ENCODE measurements at places on chromosomes 1 and 21.

DNA sequence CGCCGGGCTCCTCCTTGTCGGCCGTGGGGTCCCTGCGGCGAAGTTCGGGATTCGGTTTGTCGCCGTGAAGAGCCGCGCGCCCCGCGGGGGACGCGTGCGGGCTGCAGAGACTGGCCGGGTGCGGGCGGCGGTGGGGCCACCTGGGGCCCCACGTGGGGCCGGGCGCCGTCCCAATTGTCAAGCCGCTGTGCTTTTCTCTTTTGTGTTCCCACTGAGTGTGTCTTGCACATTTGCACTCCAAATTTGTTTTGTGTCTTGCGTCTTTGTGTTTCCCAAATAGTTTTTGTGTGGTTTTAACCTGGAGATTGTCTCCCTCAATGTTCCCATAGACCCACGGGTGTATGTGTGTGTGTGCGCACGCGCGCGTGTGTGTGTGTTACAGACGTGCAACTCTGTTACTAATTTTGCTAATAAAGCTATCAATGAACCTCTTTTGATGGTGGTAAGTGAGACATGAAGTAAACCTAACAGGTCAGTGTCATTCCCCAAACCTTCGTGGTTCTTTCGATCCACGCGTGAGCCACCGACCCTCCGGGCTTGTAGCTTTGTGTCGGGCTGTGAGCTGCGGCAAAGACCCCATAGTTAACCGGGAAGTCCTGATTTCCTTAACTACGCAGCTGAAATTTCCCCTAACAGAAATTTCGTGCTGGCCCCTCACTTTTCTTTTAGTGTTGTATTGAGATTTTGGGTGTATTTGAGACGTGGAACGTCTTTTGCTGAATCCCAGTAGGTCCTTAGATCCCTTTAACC, 708 bp downstream of the PRDM2 start:
- DNase-seq: peak; percentile 26

DNA sequence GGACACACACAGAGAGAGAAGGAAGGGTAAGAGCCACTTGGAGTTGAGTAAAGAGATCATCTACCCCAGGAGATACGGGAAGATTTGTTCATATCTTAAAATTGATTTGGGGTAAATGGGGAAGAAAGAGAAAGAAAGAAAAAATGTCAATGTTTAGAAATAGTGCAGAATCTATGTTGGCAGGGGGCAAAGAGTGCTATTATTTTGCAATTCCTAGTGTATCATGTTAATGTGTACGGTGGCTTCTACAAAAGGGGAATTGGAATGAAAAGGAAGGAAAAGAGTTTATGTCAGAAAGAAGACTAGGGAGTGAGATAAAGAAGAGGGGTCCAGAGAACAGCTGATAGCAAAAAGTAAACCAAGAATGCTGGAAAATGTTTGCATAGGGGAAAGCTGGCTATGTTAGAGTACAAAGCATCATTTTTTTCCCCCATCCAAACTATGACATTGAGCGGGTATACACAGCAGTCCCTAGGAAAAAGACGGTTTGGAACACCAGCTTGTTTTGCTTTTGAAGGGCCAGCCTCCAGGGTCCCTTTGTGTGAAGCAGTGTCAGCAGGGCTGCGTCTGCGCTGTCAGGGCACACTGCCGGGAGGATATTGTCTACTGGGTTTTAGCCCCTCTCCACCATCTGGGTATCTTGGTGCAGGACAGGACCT, 10.8 kb downstream of the LRRC8D start:
- DNase-seq: no peak

DNA sequence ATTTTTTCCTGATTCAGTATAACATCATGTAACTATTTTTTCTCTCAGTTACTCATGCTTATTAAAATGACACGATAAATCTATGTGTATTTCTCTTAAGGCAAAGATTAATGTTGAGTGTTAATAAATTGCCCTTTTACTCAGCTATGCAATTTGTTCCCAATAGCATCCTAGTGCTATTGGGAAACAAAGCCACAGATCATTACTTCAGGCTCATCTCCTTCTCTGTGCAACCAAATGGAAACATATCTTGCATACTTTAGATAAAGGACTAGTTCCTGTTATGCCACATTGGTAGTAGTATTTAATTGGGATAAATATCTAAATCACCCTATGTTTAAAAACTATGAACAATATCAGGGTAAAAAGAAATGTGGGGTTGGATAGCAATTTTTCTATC, 106.2 kb downstream of the PLPPR4 start:
- DNase-seq: no peak

DNA sequence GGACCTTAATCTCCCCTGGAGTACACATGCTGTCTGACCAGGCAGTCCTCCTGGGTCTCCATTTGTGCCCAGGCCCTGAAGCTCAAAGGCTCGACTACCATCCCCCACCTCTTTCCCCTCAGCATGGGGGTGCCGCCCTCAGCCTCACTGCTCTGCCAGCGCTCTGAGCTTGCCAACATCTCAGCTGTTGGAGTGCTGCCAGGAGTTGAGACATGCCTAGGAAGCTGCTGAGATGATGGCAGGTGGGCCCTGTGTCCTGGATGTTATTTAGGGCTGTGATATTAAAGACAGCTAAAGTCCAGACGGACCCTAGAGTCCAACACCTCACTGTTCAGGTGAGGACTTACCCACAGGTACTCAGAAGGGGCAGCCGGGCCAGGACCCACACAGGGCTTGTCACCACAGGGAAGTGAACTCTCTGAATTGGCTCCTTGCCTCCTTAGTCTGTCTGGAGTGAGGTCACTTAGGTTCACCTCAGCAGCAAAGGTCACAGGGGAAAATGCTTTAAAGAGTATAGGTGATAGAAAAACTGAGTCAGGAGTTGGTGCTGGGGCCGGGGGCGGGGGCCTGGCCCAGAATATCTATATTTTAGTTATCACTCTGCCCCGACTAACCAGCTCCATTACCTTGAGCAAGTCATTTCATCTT, 19.7 kb upstream of the KCNC4 start:
- DNase-seq: no peak

GRCh38 chr1:160625321-160625720, 21.5 kb downstream of the SLAMF1 start:
- no peak for DNase-seq

- no peak for DNase-seq
These were observed 91.9 kb upstream of the SLC25A33 start for GRCh38 chr1:9447215-9447960.

GRCh38 chr1:154578058-154578418, 10.5 kb downstream of the CHRNB2 start:
- no peak for DNase-seq

DNA sequence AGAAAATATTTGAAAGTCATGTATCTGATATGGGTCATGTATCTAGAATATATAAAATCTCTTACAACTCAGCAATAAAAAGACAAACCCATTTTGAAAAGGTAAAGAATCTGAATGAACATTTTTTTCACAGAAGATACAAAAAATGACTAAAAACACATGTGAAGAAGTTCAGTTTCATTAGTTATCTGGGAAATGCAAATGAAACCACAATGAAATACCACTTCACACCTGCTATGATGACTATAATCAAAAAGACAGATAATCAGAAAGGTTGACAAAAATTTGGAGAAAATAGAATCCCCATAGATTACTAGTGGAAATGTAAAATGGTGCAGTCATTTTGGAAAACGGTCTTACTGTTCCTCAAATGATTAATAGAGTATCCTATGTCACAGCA, 631.0 kb downstream of the MRPL39 start:
- no peak for DNase-seq

DNA sequence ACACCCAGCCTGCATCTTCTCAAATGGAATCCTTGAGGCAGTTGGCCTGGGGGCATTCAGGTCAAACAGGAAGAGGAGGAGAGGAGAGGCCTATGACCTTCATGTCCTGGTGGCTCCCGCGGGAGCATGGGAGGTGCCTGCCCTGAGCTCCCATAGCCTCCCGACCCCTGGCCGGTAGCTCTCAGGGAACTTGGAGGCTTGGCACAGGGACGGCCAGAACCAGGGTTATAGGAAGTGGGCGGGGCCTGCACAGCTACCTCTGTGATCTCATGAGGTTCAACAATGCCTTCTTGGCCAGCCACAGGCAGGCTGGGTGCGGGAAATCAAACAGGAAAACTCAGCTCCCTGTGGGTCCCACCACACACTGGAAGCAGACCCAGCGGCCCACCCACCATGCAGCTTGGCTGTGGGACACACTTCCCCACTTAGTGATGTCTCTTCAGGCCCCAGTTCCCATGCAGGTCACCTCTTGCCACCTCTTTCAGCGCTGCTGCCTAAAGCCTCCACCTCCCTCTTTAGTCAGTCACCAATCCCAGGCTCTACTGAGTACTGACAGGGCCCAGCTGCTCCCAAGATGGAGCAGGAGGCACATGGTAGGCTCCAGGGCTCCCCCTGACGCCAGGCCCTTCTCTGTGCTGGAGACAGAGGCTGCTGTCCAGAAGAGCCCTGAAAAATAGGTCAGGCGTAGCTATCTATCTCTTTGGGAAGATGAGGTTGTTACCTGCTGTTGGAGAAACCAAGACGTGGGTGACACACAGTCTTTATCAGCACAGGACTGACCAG, at the start of gene SLFNL1:
SLFNL1 (minus strand) TSS at position 200 of the 783 bp plus-strand sequence. CDS start 1,065 bp downstream, outside the sequence.
- DNase-seq: no peak

DNA sequence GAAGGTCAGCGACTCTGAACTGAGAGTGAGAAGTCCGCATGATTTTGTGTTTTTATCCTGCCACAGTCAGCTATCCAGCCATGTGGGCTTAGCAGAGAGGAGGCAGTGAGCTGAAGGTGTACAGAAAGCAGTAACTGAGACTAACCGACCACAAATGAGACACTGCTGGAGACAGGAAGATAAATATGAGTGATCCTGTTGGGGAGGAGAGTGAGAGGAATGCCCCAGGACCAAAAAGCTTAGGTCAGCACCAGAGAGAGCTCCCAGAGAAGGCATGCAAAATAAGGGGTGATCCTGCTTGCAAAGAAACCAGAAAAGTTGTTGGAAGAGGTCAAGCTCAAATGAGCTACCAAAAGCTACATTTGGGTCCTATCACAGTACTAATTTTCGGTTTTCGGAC, 63.7 kb downstream of the HLCS start:
- no peak for DNase-seq

GRCh38 chr1:165162671-165163241, 193.8 kb downstream of the LMX1A start:
- no peak for DNase-seq

DNA sequence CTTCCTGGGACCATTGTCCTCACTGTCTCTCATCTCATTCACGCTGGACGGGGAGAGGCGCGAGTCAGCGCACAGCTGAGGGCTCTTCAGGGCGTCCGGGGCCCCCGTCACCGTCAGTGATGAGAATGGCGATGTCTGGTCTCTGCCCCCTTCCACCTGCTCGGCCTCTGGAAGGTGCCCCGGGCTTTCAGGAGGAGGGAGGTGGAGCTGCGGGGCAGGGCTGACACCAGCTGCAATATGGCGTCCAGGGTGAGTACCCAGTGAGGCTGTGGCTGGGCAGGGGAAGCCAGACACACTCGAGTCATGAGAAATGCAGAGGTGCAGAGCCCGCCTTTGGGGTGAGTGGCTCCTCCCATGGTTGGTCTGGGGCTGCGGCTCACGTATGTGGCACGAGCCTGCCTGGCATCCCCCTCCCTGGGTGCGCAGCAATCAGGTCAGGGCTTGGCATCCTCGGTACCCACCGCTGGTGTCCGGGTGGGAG, 15.1 kb downstream of the MORN1 start:
- no peak for DNase-seq

- no peak for DNase-seq
These were observed 23.2 kb upstream of the BECN2 start for GRCh38 chr1:241934201-241934848.

- no peak for DNase-seq
These were observed 116.3 kb downstream of the NAV1 start for GRCh38 chr1:201655243-201655642.

GRCh38 chr21:45367402-45368351, 37.3 kb upstream of the COL18A1 start:
- no peak for DNase-seq

GRCh38 chr1:14922942-14923726, 230.4 kb upstream of the TMEM51 start:
- DNase-seq: no peak

- no peak for DNase-seq
These were observed 16.2 kb upstream of the TP53BP2 start for GRCh38 chr1:223861904-223862303.

GRCh38 chr1:241985787-241986186, 13.1 kb downstream of the MAP1LC3C start:
- DNase-seq: no peak

DNA sequence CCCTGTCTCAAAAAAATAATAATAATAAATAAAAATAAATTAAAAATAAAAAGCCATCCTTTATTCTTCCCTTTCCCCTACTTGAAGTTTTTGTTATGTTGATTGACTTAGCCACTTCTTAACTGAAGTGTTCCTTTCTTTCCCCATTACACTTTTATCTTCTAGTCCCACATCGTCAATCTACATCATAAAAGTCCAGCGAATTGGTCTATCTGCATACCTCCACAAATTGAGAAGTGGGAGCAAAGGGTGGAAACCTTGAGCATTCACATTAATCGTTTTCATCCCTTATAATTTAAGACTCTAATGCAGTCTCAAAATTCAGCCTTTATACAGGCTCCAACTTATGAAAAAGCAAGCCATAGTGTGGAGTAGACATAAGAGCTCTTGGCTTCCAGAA, 6.5 kb upstream of the ZYG11A start:
- no peak for DNase-seq

DNA sequence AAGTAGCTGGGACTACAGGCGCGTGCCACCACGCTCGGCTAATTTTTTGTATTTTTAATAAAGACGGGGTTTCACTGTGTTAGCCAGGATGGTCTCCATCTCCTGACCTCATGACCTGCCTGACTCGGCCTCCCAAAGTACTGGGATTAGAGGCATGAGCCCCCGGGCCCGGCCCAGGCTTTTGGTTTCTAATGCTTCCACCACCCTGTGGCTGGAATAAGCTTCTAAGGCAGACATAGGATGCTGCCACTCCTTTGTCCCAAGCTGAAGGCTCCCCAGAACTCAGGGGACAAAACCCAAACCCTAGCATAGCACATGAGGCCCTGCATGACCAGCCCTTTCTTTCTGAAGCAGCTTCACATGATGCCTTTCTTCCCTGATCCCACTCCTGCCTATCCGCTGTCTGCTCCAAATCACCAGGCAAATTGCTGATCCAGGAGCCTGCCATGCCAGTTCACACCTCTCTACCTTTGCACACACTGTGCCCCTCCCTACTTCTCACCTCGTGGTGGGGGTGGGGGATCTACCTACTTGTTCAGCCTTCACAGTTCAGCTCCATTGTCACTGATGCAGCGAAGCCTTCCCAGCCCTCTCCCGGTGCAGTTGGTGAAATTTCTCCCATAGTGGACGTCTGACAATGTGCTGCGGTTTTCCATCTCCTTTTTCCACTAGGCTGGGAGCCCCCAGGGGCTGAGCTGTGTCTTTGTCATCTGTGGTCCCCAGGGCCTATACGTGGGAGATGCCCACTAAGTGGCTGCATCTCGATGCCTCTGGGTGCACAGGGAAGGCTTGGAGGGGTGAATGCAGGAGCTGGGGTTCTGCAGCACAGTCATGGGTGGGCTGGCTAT, 6.9 kb downstream of the PTPRU start:
- DNase-seq: no peak

DNA sequence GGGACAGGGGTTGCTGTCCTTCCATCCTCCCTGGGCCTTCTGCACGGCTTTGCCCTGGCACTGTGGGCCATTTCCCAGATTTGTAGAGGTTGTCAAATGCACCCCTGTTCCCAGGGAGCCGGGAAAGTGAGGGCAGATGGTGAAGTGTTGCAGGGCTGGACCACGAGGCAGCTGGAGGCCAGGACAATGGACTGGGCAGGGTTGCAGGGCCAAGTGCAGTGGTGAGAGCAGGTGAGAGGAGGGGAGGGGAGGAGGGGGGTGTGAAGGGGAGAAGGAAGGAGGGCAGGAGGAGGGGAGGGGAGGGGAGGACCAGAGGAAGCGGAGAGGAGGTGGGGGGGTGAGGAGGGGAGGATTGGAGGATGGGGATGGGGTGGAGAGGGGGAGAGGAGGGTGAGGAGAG, 443.9 kb downstream of the CAMTA1 start:
- no peak for DNase-seq

All from GF-D8 (cell line).